ENCODE measurements at places on chromosomes 1 and 21.

DNA sequence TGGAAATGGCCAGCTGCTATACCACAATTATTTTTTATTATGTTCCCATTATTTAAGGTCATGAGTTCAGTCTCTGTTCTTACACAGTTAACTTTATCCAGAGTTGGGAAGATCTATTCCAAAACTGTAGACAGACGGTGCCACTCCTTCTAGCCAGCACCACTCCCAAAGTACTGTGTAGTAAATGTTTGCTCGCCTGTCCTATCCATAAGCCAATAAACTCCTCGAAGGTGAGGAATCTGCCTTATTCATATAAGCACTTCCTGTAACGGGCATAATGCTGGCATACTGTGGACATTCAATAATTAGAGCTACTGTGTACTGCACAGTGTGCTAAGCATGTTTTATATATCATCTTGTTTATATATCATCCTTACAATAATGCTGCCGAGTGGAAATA is 26.1 kb upstream of the STMN1 start:
- no peak for DNase-seq

DNA sequence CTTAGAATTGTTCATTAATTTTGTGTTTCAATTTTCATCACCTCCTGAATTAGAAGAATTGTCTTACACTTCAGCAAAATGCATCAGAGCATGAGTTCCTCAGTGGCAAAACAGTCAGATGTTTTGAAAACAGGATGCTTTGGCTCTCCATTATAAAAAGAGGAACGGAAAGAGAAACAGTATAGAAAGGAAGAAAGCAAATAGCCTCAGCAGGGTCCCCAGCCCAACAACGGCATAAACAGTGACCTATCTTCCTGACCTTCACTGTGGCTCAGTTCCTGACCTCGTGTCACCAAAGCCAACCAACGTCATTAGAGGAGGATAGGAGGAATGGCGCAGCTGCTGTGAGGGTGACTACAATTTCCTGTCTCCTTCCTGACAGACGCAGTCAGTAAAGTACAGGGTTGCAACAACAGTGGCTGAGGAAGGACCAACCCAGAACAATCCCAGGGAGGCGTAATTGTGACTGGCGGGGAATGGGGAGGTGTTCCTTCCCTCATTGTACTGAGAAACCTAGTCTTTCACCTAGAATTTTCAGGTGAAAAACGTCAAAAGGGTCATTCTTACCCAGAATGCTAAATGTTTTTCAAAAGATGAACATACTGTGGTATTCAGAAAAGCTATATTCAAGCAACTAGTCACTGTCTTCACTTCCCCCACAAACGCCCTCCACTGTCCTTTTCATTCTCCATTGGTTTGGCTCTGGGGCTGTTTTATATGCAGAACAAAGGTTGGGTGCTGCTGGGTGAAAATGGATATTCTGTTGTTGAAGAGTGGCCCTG is 197.9 kb upstream of the SGIP1 start:
- DNase-seq: no peak

- peak; percentile 76 for DNase-seq
Measured at GRCh38 chr1:150548632-150549495, at the start of gene ADAMTSL4. Gene ADAMTSL4 (plus strand): TSS chr1:150549408. CDS start chr1:150552289, 2,881 bp downstream.

- no peak for DNase-seq
Measured at GRCh38 chr21:34358866-34359265, 4.9 kb upstream of the KCNE2 start.

DNA sequence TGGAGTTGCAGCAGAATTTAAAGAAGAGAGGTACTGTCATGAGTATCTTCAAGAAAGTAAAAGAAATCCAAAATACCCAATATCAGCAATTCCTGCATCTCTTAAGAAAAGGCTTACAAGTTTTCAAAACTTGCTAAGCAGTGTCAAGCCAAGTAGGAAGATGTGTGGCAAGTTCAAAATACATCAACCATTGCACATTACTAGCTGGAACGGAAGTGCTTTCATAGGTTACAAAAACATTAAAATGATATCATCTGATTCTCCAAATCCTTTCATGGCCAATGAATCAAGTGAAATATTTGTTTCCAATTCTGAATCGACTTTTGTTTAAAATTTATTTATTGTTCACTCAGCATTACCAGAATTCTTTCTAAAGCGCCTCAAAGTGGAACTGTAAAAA is 5.7 kb upstream of the ABCA4 start:
- no peak for DNase-seq

DNA sequence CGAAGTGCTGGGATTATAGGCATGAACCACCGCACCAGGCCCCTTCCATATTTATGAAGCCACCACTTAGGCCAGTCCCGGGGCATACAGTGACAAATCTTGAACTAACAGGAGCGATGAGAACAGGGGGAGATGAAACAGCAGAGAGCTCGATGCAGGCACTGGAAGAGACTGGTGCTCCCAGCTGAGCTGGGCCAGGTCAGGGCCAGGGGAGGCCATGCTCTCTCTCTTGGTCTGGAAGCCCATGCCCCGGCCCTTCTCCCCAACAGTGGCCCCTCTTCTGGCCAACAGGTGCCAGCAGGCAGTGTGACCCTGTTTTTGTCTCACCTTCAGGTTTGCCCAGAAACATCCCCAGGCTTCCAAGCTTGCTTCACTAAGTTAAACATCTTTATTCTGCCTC is 269.9 kb upstream of the C1orf174 start:
- no peak for DNase-seq
